ENCODE measurements at places on chromosomes 16 and 17.
A peak's percentile ranks its signal among the peaks of the same experiment; 100 is the strongest.

- H3K36me3 ChIP-seq, result no peaks in the 10 kb centered on the region
- DNase-seq, result peak; percentile 79
- peaks cover 39% of the 10 kb centered on the region for H3K4me1 ChIP-seq
- peak overlapping the region; percentile 95 for H3K4me3 ChIP-seq
- no peaks in the 10 kb centered on the region for H3K27me3 ChIP-seq
Measured at GRCh38 chr16:22373662-22374310, 633 bp downstream of the CDR2 start.

DNA sequence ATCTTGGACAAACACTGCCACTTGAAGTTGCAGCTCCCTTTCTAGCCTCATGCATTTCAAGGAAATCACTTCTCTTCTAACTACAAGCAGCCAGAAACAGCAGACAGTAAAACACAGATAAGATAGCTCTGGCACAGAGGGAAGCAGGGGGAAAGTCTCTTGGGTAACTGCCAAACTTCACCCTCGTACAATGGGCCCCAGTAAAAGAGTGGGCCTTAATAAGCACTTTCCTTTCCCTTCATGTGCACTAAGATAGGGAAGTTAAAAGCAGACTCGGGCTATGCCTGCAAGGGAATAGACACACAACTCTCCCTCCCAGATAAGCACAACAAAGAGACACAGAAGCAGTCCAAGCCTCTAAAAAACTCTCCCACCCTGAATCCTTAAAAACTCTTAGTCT, 4.2 kb upstream of the KRTAP4-5 start:
- no peak for DNase-seq
- no peaks in the 10 kb centered on the region for H3K4me1 ChIP-seq
- H3K4me3 ChIP-seq, result no peak overlapping the region
- H3K27me3 ChIP-seq, result no peaks in the 10 kb centered on the region
- H3K36me3 ChIP-seq, result no peaks in the 10 kb centered on the region

DNA sequence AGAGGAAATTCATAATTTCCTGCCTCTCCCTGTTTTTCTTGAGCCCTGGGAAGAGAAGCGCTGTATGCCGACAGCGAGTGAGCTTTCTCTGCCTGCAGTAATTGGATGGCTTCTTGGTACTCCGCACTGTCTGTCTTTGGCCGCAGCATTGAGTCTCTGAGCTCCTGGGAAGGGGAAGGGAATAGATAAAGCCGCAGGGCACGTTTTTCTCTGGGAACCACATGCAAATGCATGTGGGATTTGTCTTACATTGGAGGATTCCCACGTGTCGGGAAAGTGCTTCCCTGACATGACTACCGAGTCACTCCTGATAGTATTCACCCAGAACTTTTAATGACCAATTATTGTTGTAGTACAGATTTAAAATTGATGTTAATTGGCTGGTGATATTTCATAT, 385.9 kb downstream of the CPPED1 start:
- H3K4me1 ChIP-seq, result no peaks in the 10 kb centered on the region
- no peak for DNase-seq
- no peaks in the 10 kb centered on the region for H3K36me3 ChIP-seq
- H3K27ac ChIP-seq, result no peak overlapping the region
- no peaks in the 10 kb centered on the region for H3K27me3 ChIP-seq

GRCh38 chr17:28827672-28828071, 14.9 kb downstream of the FAM222B start:
- no peaks in the 10 kb centered on the region for H3K4me1 ChIP-seq
- H3K36me3 ChIP-seq, result no peaks in the 10 kb centered on the region
- H3K27me3 ChIP-seq, result no peaks in the 10 kb centered on the region
- DNase-seq, result no peak
- H3K4me3 ChIP-seq, result no peak overlapping the region

DNA sequence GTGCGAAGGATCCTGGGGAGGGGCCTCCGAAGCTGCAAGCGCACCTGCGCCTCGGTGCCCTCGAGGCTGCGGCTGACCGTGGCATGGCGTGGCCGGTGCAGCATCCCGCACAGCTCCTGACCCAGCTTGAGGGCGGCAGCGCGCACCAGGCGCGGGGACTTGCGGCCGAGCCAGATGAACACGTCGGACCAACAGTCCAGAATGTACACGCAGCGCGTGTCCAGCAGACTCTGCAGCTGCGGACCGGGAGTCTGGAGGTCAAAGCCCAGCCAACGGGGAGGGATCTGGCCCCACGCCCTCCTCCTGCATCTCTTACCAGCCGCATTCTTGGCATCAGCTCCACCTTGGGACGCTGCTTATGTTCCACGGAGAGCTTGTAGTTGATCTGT, 10.9 kb downstream of the FLII start:
- H3K36me3 ChIP-seq, result peaks cover 36% of the 10 kb centered on the region
- no peaks in the 10 kb centered on the region for H3K27me3 ChIP-seq
- H3K27ac ChIP-seq, result no peak overlapping the region
- H3K4me3 ChIP-seq, result no peak overlapping the region
- H3K4me1 ChIP-seq, result no peaks in the 10 kb centered on the region

DNA sequence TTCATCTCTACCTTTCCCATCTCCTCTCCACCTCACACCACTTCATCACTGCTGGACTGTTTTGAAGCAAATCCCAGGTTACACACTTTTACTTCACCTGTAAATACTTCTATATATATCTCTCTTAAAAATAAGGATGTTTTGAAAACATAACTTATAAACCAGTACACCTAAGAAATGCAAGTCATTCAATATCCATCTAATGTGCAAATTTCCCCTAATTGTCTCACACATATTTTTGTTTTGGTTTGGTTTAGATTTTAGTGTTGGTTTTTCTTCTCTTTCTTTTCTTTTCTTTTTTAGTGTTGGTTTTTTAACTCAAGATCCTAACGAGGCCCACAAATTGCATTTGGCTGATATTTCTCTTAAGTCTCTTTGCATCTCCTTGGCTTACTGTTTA, 17.9 kb upstream of the ZNF19 start:
- H3K27me3 ChIP-seq, result peaks cover 3% of the 10 kb centered on the region
- DNase-seq, result no peak
- no peaks in the 10 kb centered on the region for H3K36me3 ChIP-seq

- no peaks in the 10 kb centered on the region for H3K4me1 ChIP-seq
- no peaks in the 10 kb centered on the region for H3K27me3 ChIP-seq
- H3K4me3 ChIP-seq, result no peak overlapping the region
- no peaks in the 10 kb centered on the region for H3K36me3 ChIP-seq
- no peak overlapping the region for H3K27ac ChIP-seq
Measured at GRCh38 chr16:85708338-85708737, 19.6 kb upstream of the GINS2 start.

GRCh38 chr17:77042476-77043231, 98.1 kb upstream of the SEC14L1 start:
- no peak overlapping the region for H3K27ac ChIP-seq
- DNase-seq, result no peak
- H3K27me3 ChIP-seq, result 0 out of 2 replicates have a peak, but pooled peaks cover 7% of the 10 kb centered on the region
- H3K4me3 ChIP-seq, result no peak overlapping the region

DNA sequence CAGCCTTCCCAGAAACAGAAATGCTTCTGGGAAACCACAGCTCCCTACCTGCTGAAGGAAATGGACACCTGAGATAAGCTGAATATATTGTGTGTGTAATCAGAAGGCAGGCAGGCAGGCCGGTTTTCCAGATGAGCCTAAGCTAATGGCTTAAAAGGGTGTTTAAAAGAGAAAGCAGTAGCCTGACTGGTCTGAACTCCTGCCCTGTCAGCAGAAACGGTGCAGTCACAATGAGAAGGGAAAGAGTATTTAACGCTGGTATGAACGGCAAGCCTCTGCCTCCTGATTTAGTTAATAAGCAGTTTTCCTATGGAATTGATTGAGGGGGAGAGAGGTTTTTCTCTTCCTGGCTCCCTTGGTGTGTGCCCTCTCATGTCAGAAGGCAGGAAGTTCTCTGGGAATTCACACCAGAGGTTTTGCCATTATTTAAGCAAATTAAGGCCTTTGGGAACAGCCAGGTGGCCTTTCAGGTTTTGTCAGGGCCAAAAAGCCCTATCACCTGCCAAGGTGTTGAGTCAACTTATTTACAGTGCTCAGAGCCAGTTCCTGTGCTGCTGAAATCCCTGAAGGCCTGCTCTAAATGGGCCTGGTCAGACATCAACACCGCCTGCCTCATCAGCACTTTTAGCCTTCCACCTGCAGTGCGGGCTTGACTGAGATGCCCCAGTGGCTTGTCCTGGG, 41.6 kb downstream of the CDH1 start:
- no peak overlapping the region for H3K4me3 ChIP-seq
- no peaks in the 10 kb centered on the region for H3K36me3 ChIP-seq
- DNase-seq, result no peak
- H3K27me3 ChIP-seq, result peaks cover 58% of the 10 kb centered on the region

- peaks cover 29% of the 10 kb centered on the region for H3K4me1 ChIP-seq
- DNase-seq, result no peak
- H3K36me3 ChIP-seq, result no peaks in the 10 kb centered on the region
Measured at GRCh38 chr16:27403601-27403992, 1.6 kb downstream of the IL21R start.

DNA sequence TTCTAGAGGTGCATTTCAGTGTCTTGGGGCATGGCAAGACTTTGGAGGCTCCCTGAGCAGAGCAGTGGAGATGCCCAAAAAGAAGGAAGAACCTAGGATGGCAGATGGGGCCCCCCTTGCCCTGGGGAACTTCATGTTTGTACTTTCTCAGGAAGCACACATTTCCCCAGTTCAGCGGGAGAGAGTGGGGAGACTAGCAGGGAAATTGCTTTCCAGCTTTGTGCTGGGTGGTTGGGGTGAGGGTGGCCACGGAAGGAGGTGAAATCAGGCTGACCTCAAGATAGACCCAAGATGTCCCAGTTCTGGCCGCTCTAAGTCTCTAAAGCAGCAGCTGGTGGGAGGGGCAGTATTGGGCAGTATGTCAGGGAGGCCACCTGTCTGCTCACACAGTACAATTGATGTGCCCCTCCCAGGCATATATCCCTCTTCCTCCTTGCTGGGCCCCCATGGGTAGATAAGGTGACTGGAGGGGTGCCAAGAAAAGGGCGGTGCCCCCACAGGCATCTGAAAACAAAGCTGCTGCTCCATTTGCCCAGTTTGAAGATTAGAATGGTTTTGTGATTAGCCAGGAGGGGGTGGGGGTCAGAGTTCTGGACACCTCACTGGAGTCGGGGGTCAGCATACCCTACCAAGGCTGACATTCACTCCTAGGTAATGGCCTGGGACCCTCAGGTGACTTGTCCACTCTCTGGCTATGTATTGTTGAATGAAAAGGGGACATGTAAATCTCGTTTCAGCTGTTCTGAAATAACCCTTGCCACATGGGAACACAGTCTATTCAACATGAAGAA, 17.1 kb upstream of the NAGLU start:
- H3K27me3 ChIP-seq, result no peaks in the 10 kb centered on the region
- DNase-seq, result no peak
- peak overlapping the region; percentile 23 for H3K4me3 ChIP-seq

DNA sequence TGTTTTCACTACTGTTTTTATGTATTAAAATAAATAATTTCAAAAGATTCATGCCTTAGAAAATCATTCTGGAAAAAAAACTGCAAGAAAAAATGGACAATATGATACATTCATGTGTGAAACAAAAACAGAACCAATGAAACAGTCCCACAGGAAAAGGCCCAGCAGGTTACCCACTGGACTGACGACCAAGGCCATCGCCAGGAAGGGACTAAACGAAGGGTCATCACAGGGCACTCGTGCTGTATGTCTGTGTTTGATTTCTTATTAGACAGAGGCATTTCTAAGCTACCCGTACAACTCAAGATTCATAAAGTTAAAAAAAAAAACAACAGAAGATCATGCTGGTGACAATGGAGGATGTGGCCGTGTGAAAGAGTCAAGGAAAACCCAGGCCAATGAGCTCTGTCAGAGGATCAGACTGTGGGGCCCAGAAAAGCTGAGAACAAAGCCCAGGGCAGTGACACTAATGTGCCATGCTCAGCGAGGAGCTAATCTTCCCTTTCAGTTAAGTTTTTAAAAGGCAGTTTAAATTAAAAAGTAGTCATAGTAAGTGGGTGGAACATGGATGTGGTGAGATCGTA, 31.8 kb downstream of the NSMCE1 start:
- DNase-seq, result no peak
- H3K36me3 ChIP-seq, result peaks cover 3% of the 10 kb centered on the region
- H3K27ac ChIP-seq, result no peak overlapping the region
- H3K4me1 ChIP-seq, result peaks cover 32% of the 10 kb centered on the region
- no peak overlapping the region for H3K4me3 ChIP-seq
- H3K27me3 ChIP-seq, result no peaks in the 10 kb centered on the region

DNA sequence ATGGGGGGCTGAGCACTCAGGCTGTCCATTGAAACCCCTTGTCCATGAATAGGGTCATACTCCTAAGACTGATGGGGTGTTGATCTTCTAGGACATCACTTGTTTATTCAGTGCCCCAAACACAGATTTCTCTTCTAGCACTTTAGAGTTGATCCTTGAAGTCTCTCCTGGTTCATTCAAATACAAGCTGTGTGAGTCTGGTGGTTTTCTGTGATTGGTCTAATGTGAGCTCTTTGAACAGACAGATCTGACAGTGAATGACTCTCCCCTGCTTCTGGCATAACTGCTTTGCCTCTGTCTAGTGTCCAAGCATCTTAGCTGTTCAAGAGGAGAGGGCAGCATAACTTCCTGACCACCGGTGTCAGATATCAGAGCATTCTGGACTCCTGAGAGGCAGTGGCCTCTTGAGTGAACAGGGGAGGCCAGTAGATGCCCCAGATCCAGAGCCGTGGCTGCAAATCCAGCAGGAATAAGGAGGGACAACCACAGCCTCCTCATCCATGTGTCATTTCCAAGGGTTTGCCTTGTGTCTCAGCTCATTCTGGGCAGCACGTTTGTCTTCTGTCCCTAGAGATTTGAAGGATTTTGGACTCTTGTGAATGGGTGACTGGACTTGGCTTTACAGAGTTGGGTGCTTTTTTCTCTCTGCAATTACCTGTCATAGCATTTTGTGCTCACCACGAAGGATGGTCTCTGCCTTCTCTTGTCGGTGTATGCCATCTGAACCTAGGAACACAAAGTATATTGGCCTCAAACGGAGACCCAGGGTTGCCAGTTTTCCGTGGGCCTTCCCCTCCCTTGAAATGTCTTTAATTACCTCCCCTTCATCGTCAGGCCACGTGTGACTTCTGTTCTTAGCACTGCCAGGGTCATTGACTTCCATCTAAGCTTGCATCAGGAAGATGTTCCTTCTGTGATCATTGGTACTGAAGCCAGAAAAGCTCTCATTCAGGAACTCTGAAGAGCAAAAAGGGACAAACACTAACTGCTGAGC, 13.9 kb upstream of the CLEC18C start:
- peaks cover 12% of the 10 kb centered on the region for H3K4me1 ChIP-seq
- peak; percentile 24 for DNase-seq
- H3K27me3 ChIP-seq, result no peaks in the 10 kb centered on the region
- H3K4me3 ChIP-seq, result no peak overlapping the region
- no peak overlapping the region for H3K27ac ChIP-seq

Measured in GM23248 (cell line).